ENCODE measurements at places on chromosomes 3 and 15.

GRCh38 chr3:23444386-23444785 is 241.3 kb downstream of the UBE2E2 start:
- no peak for DNase-seq

- DNase-seq = no peak
These were observed 697 bp upstream of the RAB5A start for GRCh38 chr3:19945969-19946831.

DNA sequence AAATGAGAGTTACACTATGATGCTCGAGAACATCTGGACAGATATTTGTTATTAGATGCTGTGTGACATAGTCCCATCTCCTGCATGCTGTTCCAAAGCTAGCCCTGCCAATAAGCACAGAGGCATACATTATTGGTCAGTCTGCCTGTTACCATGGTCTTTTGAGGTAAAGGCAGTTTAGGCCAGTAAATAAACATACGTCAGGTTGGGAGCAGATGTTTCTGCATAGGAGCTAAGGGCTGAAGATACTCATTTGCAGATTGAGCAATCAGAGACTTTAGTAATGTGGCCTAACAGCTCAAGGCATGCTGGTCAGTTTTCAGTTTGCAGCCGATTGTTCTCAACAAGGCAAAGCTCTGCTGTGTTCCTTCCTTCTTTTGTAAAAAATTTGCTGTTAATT is 192.9 kb downstream of the ADAMTSL3 start:
- peak; percentile 77 for DNase-seq

- peak; percentile 65 for DNase-seq
These were observed 14.1 kb downstream of the RNF123 start for GRCh38 chr3:49703443-49703927.

DNA sequence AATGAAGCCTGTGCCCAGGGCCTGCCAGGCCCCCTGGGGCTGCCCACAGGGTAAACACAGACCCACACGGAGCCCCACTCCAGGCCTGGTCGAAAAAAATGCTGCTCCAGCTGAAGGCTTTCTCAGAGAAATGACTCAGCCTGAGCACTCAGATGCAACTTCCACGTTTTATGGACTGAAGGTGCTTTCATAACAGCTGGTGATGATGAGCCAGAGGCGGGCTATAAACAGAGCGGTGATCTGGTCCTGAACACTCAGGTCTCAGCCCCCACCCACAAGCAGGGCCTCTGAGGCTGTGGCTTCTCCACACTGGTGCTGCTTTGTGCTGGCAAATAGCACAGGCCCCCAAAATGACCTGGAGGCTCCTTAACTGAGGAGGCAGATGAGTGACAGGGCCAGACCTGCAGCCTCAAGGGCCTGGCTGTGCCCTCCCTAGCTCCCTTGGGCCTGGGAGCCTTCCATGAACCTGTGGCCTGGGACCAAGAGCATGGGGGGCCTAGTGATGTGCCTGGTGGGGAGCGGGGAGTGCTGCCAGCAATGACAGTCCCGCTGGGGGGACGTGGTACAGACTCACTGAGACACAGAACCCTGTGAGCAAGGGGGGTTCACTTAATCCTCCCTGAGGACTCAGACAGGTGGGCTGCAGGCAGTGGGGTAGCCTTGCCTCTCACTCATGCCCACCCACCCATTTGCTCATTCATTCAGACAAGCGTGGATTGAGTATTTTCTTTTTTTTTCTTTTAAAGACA is 23.0 kb upstream of the FURIN start:
- DNase-seq = no peak

DNA sequence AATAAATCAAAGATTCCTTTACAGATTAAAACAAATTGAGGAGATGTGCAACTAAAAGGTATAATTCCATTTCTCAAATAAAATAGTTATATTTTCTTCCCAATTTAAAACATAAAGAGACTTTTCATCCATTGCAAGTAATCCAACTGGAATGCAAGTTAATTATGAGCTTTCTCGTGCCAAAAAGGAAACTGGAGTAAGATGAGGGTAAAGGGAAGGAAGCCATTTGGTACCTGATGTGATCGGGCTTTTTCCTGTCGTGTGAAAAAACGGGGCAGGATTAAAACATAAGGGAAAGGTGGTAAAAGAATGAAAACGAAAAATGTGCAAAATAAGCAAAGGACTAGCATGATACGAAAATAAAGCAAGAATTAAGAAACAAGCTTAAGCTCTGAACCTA is 41.8 kb upstream of the XXYLT1 start:
- DNase-seq = peak; percentile 16

GRCh38 chr3:87309601-87310000 is 33.2 kb upstream of the POU1F1 start:
- no peak for DNase-seq

DNA sequence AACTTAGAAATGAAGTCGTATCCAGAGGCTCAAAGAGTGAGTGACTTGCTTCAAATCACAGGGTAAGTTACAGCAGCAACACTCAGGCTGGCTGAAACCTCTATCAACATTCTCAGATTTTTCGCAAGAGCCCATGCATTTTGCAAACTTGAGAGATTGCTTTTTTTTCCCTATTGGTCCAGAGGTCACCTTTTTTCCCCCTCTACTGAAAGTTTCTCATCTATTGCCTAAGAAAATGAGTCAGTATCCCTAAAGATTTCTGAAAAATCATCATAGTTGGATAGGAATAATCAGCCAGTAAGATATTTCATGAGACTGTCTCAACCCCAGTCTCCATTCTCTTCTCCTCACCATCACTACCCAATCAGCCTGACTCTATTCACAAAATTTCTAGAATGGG is 410.6 kb downstream of the FOXP1 start:
- peak; percentile 50 for DNase-seq

- peak; percentile 69 for DNase-seq
These were observed 94.6 kb upstream of the SETMAR start for GRCh38 chr3:4208556-4208955.

- no peak for DNase-seq
These were observed 20.0 kb downstream of the COPS2 start for GRCh38 chr15:49135342-49135857.

DNA sequence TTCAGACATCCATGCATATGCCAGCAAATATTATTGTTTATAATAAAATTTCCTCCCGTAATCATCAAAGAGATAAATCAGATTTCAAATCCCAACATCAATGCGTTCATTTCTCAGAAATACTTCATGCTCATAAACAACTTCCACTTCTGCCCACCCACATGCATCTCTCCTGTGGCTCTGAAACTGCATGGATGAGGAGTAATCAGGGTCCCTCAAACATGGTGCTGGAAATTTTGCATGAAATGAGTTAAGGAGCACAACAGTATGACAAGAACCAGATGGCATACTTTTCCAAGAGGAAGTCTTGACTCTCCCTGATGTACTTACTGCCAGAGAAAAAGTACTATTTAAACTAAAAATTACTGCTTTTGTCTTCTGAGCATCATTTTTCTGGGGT is 26.9 kb upstream of the MFSD1 start:
- DNase-seq = peak; percentile 99

- DNase-seq = no peak
These were observed 4.1 kb upstream of the ALDH1A3 start for GRCh38 chr15:100875495-100875894.

DNA sequence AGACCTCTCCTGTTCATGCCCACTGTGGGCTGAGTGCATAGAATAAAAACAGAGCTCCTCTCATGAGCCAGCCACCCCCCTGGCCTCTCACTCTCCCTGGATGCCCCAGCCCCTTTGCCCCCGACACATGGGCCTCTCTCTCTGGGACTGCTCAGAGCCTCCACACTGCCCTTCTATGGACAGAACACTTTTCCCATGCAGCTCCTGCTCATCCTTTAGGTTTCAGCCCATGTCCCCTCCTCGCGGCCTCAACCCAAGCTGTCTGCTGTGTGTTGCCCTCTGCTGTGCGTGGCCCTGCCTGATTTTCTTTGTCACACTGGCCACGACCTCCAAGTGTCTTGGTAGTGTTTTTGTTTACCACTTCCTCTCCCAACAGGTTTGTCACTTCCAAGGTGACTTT is 20.7 kb upstream of the PRR23E start:
- DNase-seq = no peak
